Activated CD8-positive, alpha-beta T cell treated with anti-CD3 and anti-CD28 coated beads, Interleukin-2, amount 10 ng/mL, durations not matched to agents 7 days and 5 days (primary cell): ENCODE measurements at places on chromosomes 5 and 9. TPM values are rescaled to one million over a fixed set of nuclear protein-coding genes. Genes with fewer than 3 reads are reported as not detected.

PCAT7 gene
- total RNA-seq, result not detected

SLU7 gene
- 41.0 TPM for total RNA-seq

RASGRF2 gene
- 11.6 TPM for total RNA-seq

OBP2B gene
- total RNA-seq, result not detected

ZBTB6 gene
- 9.3 TPM for total RNA-seq

SLC22A4 gene
- total RNA-seq, result not detected

PCDHB15 gene
- total RNA-seq, result not detected

NME5 gene
- total RNA-seq, result not detected

GALNT10 gene
- 21.6 TPM for total RNA-seq

TMEM174 gene
- not detected for total RNA-seq

ANKRD20A1 gene
- 2.0 TPM for total RNA-seq

PCDHB12 gene
- total RNA-seq, result not detected

TAF11L5 gene
- total RNA-seq, result not detected

SCGB3A2 gene
- total RNA-seq, result not detected

LHX3 gene
- total RNA-seq, result 0.16 TPM

RPL35 gene
- 1,437 TPM for total RNA-seq

EGFL7 gene
- 1.9 TPM for total RNA-seq

CTXN3 gene
- total RNA-seq, result not detected

ROPN1L gene
- total RNA-seq, result 1.4 TPM

LRRC19 gene
- total RNA-seq, result not detected

FAM193B gene
- 95.8 TPM for total RNA-seq

HAND1 gene
- not detected for total RNA-seq

CCNJL gene
- not detected for total RNA-seq

PCDHB11 gene
- not detected for total RNA-seq

SLC25A2 gene
- 0.84 TPM for total RNA-seq

FRMD3 gene
- 0.31 TPM for total RNA-seq

PTBP3 gene
- total RNA-seq, result 176 TPM

TTC23L gene
- total RNA-seq, result not detected

PCDHA12 gene
- not detected for total RNA-seq

IFNB1 gene
- not detected for total RNA-seq

SEMA5A gene
- total RNA-seq, result not detected

ANXA2R gene
- total RNA-seq, result 28.0 TPM

FOXD4 gene
- not detected for total RNA-seq

SH3PXD2B gene
- total RNA-seq, result 0.21 TPM

ADAMTSL1 gene
- total RNA-seq, result not detected

BRD3 gene
- 45.2 TPM for total RNA-seq

TLE1 gene
- total RNA-seq, result 0.68 TPM

ADAMTS6 gene
- 3.4 TPM for total RNA-seq

TDRD7 gene
- 9.3 TPM for total RNA-seq

SH3RF2 gene
- total RNA-seq, result not detected

DMGDH gene
- total RNA-seq, result not detected

RNF180 gene
- total RNA-seq, result not detected

FAXDC2 gene
- not detected for total RNA-seq

CAMK4 gene
- 82.7 TPM for total RNA-seq

BTNL9 gene
- total RNA-seq, result not detected

AP3B1 gene
- 44.3 TPM for total RNA-seq

ARID3C gene
- not detected for total RNA-seq

PCDHGA4 gene
- not detected for total RNA-seq

TXNDC8 gene
- not detected for total RNA-seq

HAPLN1 gene
- total RNA-seq, result not detected

TEK gene
- not detected for total RNA-seq

DMRT3 gene
- not detected for total RNA-seq

MXD3 gene
- total RNA-seq, result 96.9 TPM

WNT8A gene
- not detected for total RNA-seq

IL33 gene
- total RNA-seq, result not detected

DIPK1B gene
- 0.16 TPM for total RNA-seq

ZNF883 gene
- 0.57 TPM for total RNA-seq

ADGRV1 gene
- total RNA-seq, result not detected

EPB41L4B gene
- total RNA-seq, result not detected
